ENCODE measurements at places on chromosomes 2 and 18.

GRCh38 chr2:168120730-168121129 is 126.7 kb downstream of the STK39 start:
- no peak for DNase-seq

GRCh38 chr2:231245249-231246094 is 47.0 kb downstream of the ARMC9 start:
- no peak for DNase-seq

GRCh38 chr2:45046786-45047185 is 37.5 kb upstream of the SIX2 start:
- DNase-seq: no peak

DNA sequence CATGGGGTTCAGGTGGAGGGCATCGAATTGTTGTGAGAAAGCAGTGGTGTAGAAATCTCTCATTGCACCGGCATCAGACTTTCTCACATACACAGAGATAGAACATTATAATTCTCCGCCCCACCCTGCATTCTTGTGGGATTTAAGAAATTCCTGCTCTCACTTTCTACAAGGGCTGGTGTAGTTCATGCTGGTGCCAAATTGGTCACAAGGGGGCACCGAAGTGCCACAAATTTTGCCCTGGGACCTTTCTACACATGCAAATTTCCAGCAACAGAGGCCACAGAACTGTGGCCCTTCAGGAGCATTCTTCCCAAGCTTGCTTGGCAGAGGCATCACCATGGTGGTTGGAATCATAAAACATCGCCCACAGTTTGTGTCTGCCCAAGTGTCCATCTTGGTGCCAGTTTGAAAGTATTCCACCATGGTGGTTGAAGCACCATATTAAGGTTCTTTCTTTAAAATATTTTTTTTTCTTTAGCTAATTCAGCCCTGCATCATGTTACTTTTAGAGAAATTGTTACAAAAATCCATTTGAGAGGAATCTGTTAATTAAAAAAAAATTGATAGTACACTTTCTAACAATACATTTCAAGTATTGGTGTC is 521.2 kb upstream of the FANCL start:
- DNase-seq: peak; percentile 52

GRCh38 chr2:31922542-31923408 is 88.0 kb downstream of the MEMO1 start:
- DNase-seq: no peak

GRCh38 chr2:1746174-1747064 is 2.1 kb upstream of the PXDN start:
- no peak for DNase-seq

DNA sequence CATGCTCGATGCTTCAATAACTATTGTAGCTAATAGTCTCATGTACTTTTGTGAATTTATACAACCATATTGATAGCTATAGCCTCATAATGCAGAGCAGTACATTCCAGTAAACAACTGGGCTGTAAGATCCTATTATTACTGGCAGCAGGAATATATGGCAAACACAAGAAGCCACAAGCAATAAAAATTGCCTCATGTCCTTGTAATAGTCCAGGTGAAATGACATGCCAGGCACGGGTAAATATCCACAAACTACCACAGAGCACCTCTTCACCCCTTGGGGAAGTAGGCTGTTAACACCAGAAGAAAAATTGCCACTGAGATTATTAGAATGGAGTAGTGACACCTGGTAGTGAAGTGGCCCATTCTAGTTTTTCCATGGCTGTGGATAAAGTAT is 158.3 kb downstream of the MTX2 start:
- no peak for DNase-seq

GRCh38 chr2:59236723-59237122 is 995.6 kb upstream of the FANCL start:
- no peak for DNase-seq

DNA sequence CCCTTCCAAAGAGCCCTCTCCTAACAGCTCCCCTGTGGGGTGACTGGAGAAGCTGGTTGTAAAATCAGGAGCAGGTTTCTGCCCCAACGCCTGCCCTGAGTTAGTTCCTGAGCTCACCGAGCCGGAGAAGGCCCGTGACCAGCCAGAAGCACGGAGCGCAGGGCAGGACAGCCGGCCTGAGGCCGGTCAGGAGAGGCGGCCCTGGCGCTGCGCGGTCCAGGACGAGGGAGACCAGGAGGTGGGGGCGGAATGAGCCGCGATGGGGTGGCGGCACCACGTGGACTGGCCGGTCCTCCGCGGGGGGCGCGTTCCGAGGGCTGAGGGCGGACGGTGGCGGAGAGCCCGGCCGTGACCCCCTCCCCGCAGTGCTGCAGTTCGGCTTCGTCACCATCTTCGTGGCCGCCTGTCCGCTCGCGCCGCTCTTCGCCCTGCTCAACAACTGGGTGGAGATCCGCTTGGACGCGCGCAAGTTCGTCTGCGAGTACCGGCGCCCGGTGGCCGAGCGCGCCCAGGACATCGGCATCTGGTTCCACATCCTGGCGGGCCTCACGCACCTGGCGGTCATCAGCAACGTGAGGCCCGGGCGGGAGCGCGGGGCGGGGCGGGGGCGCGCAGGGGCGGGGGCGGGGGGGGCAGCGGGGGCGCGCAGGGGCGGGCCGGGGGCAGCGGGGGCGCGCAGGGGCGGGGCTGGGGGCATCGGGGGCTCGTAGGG is 29.0 kb downstream of the ANO7 start:
- DNase-seq: no peak

- no peak for DNase-seq
Measured at GRCh38 chr2:182097571-182098164, 112.0 kb downstream of the PPP1R1C start.

DNA sequence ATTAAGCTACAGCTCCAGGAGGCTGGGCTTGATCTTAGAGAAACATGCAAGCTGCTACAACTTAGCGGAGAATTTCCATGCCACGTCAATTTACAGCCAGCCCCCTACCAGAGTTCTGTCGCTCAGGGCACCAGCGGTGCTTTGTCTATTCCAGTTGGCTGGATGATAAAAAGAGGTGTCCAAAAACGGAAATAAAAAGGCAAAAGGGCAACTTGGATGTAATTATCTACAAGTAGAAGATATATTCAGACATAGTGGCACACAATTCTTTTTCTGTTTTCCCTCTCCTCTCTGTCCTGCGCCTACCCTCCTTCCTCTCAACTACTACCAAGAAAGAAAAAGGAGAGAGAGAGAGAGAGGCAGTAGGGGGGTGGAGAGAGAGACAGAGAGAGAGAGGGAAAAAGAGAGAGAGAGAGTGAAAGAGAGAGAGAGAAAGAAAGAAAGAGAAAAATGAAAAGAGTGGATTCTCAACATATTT is 363 bp upstream of the RFTN2 start:
- DNase-seq: no peak

DNA sequence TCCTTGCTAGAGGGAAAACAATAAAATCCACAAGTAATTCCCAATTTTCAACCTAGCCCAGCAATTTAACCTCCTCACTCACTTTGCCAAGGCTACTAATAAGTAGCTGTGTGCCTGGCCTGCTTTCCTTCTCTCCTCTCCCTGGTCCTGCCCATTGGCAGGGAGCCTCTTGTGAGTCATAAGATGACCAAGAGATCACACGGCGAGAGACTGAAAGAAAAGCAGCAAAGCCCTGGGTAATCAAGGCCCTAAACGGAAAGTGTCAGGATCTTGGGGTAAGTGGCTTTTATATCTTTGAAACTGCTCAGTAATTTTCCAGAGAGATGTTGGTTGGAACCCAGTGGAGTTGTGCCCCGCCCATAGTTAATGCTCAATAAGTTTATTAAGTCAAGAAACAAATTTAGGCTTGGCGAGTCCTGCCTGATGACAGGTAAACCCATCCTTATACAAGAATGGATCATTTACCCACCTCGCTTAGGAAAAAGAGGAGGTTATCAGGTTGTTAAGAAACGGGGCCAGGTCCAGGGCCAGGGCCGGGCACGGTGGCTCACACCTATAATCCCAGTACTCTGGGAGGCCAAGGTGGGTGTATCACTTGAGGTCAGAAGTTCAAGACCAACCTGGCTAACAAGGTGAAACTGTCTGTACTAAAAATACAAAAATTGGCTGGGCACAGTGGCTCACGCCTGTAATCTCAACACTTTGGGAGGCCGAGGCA is 10.0 kb upstream of the ADAM17 start:
- peak; percentile 52 for DNase-seq

DNA sequence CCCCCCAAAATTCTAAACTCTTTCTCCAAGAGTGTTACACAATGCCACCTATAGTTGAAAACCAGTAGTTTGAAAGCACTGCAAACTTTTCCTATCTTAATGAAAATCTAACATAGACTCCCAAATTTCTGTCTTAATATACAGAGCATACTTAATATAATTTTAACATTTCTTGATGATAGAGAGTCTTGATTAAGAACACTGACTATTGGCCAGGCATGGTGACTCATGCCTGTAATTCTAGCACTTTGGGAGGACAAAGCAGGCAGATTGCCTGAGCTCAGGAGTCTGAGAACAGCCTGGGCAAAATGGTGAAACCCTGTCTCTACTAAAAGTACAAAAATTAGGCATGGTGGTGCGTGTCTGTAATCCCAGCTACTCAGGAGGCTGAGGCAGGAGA is 34.2 kb downstream of the ASXL2 start:
- DNase-seq: no peak

- DNase-seq: no peak
Measured at GRCh38 chr2:241770936-241771285, 5.7 kb upstream of the GAL3ST2 start.

- DNase-seq: peak; percentile 31
Measured at GRCh38 chr18:10851824-10852319, 297.5 kb downstream of the PIEZO2 start.

DNA sequence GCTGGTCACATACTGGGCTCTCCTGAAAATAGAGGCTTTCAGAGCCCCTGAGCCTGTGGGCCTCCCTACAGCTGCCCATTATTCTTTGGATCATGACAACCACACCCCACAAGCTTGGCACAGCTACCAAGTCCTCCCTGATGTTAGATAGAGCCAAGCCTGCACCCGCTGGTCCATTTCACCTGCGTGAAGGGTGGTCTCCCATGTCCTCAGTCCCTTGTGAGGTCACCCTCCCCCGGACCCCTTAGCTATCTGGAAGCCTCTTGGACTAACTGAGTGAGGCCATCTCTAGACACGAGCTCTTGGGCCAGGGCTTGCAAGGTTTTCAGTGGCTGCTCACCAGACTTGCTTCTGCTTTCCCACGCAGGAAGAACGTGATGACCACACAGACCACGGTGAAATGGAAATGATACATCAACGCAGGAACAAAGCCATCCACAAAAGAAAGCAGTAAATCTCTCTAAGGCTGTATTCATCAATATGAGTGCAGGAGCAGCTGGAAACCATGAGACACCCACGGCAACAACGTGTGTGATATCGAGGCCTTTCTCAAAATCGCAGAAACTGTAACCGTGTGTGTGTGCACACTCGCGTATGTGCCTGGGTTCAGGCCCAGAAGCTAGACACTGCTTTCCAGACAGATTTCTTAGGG is 10.1 kb upstream of the MAL start:
- DNase-seq: no peak

GRCh38 chr2:104857262-104858005 is 3.5 kb downstream of the POU3F3 start:
- no peak for DNase-seq

- no peak for DNase-seq
Measured at GRCh38 chr2:67776276-67776675, 286.5 kb downstream of the C1D start.

DNA sequence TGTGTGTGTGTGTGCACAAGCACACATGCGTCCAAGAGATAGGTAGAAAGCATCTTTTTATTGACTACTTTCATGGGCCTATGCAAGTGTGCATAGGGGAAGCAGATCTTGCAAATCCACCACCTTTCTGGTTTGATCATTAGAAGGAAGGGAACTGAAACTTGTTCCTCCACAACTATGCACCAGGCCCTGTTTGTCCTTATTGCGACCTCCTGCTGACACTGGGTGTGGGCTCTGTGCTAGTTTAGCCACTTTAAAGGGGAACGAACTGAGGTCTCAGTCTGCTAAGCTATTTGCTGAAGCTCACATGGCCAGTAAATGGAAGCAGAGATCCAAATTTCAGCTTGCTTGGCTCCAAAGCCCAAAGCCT is 32.1 kb upstream of the INSIG2 start:
- DNase-seq: no peak

- peak; percentile 18 for DNase-seq
Measured at GRCh38 chr2:145692971-145693478, 1173.1 kb upstream of the ZEB2 start.

DNA sequence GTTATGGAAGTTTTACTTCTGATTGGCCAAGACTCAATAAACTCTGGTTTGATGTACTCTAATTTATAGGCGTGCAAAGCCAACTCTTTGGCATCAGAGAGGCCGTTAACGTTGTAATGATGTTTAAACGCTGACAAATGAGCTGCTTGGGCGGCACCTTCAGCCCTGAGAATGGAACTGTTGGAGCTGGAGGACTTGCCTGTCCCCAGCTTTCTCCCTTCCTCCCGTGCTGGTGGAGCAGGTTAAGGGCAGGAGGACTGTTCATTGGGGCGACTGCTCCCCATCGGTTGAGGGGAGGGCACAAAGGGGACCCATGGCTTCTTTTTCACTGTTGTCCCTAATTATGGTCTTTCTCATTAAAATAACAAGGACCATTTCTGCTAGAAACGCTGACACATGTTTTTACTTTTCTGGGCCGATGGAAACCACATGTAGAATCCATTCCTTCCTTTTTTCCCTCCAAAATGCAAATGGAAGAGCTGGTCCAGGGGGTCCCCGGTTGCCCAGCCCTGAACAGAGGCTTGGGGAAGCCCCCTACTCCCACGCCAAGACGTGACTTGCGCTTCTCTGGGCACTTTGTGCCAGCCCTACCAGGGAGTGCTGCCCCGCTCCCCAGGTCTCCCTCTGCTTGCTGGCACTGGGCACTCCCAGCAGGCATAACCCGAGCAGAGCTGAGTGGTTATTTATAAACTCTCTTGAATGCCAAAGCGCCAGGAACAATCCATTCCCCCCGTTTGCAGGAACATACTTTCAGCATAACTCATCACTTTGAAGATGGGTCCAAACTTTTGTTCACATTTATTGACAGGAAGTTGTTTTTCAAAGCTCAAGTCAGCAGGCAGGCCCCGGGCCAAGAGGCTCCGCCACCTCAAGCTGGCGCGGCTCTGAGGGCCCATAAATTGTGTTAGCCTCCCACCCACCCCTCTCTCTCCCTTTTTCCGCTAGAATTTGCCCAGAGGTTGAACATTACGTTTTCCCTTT is 170.1 kb downstream of the ASB1 start:
- peak; percentile 91 for DNase-seq

- peak; percentile 52 for DNase-seq
Measured at GRCh38 chr2:11738589-11739436, 7.6 kb upstream of the LPIN1 start.

GRCh38 chr2:239726091-239726591 is 299.0 kb downstream of the NDUFA10 start:
- no peak for DNase-seq

DNA sequence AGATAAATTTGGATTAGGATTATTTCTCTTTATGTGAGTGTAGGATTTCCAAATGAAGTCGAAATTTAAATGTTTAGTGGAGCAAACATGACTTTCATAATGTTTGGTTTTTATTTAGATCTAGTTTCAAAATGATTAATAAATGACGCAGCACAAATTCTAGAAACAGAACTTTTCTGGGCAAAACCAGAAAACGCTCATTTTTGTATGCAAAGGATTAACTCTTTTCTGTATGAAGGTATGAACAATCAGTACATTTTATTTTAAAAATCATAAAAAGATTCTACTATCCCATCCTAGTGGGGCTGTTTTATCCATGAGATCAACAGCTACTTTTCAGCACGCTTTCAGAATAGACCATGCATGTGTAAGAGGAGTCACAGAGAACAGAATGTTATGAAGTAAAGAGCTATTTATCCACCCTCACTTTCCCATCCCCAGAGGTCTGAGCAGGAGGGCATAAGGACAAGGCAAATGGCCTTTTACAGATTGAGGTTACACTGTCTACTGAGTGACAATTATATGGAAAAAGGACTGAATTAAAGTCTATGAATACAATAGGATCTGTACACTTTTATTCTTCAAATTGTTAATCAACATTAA is 270.8 kb downstream of the ZEB2 start:
- DNase-seq: no peak

Data from SW 1271 (cell line).